Activated naive CD4-positive, alpha-beta T cell (primary cell): ENCODE measurements at places on chromosomes 5 and 9.

DNA sequence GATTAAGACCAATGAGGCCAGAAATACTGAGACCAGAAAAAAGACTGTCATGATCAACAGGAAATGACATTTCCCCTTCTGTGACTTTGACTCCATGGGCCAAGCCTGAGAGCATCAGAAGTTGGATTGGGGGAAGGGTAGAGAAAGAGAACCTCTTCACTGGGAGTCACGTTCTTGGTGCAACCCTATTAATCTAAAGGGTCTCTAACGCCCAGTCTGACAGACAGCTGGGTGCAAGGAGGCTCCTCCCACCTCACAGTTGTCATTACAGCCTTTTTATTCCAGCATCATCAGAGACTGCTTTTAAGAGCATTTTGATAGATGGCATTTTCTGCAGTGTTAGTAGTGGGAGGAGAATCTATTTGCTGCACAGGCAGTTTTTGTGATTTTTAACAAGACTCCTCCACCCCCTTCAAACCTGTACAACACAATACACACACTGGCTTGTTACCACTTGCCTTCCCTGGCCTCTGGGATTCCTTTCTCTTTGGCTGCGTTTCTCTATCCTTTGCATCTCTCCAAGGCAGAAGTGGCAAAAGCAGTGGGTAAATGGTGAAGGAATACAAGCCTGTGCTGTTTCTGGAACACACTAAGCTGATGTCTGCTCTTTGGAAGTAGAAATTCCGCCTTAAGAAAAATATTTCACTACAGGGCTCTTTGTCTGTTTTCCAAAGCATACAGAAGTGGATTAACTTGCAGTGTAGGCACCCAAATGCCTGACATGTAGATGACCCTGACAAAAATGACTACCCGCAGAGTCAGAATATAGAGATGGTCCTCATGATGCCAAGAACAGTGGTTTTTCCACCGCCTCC lies 310.4 kb upstream of the ZNF608 start:
- no peak for DNase-seq

GRCh38 chr5:351084-351920 lies 29.8 kb downstream of the AHRR start:
- no peak for DNase-seq

DNA sequence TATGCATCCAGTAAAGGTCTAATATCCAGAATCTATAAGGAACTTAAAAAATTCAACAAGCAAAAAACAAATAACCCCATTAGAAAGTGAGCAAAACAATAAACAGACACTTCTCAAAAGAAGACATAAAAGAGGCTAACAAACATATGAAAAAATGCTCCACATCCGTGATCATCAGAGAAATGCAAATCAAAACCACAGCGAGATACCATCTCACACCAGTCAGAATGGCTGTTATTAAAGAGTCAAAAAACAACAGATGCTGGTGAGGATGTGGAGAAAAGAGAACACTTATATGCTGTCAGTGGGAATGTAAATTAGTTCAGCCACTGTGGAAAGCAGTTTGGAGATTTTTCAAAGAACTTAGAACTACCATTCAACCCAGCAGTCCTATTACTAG lies 86.1 kb downstream of the WWC1 start:
- no peak for DNase-seq

DNA sequence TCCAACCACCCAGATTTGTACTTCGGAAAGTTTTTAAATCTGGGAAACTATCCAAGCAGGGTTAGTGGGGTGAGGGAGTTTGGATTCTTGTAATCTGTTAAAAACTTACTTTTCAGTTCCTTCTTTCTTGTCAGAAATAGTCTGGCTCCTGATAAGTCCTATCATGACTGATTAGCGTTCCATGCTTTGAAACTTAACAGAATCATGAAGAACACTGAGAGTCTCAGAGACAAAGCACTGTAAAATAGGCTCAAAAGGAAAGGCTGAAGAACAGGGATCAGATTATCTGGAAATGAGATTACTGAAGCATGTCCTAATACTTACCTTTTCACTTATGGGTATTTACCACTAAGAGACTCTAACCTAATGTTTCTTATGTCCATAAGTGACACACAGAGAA lies 242.5 kb downstream of the ARRDC3 start:
- no peak for DNase-seq

GRCh38 chr5:142110046-142110531 lies 1.5 kb downstream of the NDFIP1 start:
- DNase-seq = no peak

DNA sequence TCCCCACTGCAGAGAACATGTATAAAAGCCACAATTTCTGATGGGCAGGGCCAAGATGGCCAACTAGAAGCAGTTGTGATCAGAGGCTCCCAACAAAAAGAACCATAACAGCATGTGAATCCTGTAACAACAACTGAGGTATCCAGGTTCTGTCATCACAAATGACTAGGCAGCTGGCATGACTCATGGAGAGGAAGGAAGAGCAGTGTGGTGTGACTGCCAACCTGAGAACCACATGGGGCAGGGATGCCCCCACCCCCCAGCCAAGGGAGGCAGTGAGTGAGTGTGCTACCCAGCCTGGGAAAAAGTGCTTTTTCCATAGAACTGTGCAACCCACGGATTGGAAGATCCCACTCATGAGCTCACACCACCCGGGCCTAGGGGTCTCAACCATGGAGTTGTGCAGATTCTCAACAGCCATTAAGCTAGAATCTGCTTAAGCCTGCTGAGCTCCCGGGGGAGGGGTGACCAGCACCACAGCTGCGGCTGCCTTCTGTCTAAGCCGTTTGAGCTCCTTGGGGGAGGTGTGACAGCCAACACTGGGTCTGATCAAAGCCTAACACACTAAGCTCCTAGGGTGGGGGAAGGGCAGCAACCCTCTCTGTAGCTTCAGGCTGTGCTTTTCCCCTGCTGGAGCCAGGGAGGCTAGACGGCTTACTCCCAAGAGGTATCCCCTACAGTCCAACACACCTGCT lies 80.1 kb upstream of the DMAC1 start:
- DNase-seq = no peak

DNA sequence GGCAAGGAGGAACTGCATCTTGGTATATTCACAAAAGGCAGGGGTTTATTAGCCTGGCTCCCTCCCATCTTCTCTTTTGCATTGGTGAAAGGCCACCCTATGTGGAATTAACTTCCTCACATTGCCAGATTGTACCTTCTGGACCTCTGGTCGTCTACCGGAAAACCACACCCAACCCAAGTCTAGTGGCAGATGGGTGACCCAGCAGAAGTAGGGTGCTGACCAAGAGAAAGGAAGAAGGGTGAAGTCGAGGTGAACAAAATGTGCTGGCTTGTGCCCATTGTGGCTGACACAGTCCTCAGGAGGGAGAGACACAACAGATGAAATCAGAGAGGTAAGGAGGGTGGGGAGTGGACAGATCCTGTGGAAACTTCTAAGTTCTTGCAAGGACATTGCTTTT lies 39.8 kb upstream of the DAP start:
- no peak for DNase-seq

- no peak for DNase-seq
Observed at GRCh38 chr9:131969469-131969989, 110.1 kb downstream of the MED27 start.

GRCh38 chr9:127333221-127334064 lies 63.5 kb upstream of the SLC2A8 start:
- no peak for DNase-seq

- no peak for DNase-seq
Observed at GRCh38 chr5:124583469-124584350, 162.7 kb downstream of the ZNF608 start.

GRCh38 chr9:7491641-7492040 lies 307.9 kb downstream of the DMAC1 start:
- DNase-seq = no peak

DNA sequence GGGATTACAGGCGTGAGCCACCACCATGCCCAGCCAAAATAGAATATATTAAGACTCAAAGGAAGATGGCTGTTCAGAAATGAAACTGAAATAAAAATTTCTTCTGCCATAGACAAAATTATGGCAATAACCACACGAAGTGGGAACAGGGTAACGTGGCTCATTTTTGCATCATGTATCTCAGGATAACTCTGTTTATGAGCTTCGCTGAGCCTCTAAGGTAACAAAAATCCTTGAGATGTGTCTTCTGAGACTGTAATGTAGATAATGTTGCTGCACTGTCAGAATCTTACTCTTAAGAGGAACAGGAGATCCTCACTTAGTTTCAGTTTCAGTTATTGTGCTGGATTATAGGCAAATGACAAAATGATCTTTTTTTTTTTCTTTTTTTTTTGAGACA lies 153.8 kb downstream of the GOLPH3 start:
- DNase-seq = no peak

- DNase-seq = peak; percentile 67
Observed at GRCh38 chr5:140302786-140303639, at the start of gene PFDN1. TSS of gene PFDN1 (minus strand) at chr5:140303101. CDS start at chr5:140303073, 28 bp downstream.

DNA sequence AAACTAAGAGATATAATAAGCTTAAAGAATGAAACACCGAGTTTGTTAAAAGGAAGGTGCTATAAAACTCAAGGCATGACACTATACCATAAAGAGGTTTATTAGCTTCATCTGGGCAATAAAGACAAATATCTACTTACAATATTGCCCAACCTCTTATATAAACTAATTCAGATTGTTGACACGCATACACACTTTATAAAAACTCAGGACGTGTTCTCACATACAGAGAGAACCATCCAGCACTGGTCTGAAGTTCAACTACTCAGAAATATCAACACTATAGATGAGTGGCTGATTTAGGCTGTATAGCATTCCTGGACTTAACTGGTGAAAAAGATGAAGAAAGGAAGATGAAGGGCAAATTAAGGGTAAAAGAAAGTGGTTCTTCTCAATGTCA lies 81.2 kb downstream of the FRMD3 start:
- no peak for DNase-seq

DNA sequence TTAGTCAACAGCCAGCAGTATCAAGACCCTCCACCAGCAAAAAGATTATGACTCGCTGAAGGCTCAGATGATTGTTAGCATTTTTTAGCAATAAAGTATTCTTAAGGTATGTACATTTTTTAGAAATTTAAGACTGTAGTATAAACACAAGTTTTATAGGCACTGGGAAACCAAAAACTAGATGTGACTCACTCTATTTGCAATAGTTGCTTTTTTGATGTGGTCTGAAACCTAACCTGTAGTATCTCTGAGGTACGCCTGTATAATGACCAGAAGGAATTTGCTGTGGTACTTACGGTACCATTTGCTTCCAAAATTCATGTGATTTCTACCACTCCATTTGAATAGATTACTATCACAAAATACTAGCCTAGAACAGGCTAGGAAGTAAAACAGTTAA lies 60.8 kb downstream of the WDR41 start:
- DNase-seq = no peak

- no peak for DNase-seq
Observed at GRCh38 chr5:167207081-167207480, 1084.4 kb upstream of the WWC1 start.

- DNase-seq = no peak
Observed at GRCh38 chr5:88831816-88832215, 51.2 kb downstream of the MEF2C start.

GRCh38 chr5:31362529-31362900 lies 169.0 kb downstream of the CDH6 start:
- no peak for DNase-seq

- no peak for DNase-seq
Observed at GRCh38 chr5:67651180-67651579, 454.6 kb upstream of the CD180 start.

GRCh38 chr5:176360894-176361436 lies 599 bp downstream of the KIAA1191 start:
- no peak for DNase-seq

GRCh38 chr5:55700745-55701144 lies 11.4 kb downstream of the SLC38A9 start:
- no peak for DNase-seq

DNA sequence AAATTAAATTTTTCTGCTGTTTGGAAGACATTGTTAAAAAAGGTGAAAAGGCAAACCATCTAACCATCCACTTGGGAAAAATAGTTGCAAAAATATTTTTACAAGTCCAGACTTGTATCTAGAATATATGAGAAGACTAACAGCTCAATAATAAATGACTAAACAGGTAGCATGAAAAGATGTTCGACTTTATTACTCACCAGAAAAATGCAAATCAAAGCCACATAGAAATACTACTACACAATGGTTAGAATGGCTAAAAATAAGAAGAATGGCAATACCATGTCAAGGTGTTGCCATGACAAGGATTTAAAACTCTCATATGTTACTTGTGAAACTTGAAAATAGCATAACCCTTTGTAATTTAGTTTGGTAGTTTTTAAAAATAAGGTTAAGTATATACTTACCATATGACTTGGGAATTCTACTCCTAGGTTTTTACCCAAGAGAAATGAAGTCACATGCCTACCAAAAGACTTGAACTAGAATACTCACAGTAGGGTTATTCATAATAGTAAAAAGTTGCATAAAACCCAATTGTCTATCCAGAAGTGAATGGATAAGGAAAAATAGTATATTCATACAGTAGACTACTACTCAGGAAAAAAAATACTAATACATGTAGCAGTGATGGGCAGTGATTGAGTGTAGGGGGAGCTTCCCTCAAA lies 93.8 kb downstream of the VPS13A start:
- DNase-seq = no peak
